ENCODE measurements at places on chromosomes 3 and 15.

DNA sequence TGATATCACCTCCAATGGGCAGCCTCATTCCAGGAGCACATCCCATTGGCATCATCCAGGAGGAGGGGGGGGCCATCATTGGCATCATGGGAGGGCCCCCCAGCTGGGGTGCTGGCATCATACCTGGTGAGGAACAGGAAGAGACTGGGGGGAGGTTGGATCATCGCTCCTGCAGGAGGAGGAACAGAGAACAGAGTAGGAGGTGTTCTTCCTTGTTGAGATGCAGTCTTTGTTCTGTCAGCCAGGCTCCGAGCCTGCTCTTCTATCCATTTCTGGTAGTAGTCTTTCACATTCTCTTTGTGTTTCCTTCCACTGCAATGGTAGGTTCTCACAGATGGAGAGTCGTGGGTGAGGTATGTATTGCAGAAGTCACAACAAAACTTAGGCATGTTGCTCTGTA lies 16.7 kb upstream of the ERICH6 start:
- H3K4me1 ChIP-seq: no peaks in the 10 kb centered on the region
- H3K27ac ChIP-seq: no peak overlapping the region
- no peak overlapping the region for H3K4me3 ChIP-seq
- DNase-seq: no peak

- no peak overlapping the region for H3K27ac ChIP-seq
- H3K27me3 ChIP-seq: no peaks in the 10 kb centered on the region
- peaks cover 6% of the 10 kb centered on the region for H3K4me1 ChIP-seq
- H3K36me3 ChIP-seq: peaks cover 4% of the 10 kb centered on the region
- no peak overlapping the region for H3K4me3 ChIP-seq
- no peak for DNase-seq
Measured at GRCh38 chr15:34973512-34973911, 4.0 kb upstream of the AQR start.

GRCh38 chr3:67291287-67292252 lies 293.5 kb downstream of the KBTBD8 start:
- H3K27ac ChIP-seq: no peak overlapping the region
- no peaks in the 10 kb centered on the region for H3K27me3 ChIP-seq
- peaks cover 37% of the 10 kb centered on the region for H3K4me1 ChIP-seq
- DNase-seq: no peak
- H3K36me3 ChIP-seq: no peaks in the 10 kb centered on the region

DNA sequence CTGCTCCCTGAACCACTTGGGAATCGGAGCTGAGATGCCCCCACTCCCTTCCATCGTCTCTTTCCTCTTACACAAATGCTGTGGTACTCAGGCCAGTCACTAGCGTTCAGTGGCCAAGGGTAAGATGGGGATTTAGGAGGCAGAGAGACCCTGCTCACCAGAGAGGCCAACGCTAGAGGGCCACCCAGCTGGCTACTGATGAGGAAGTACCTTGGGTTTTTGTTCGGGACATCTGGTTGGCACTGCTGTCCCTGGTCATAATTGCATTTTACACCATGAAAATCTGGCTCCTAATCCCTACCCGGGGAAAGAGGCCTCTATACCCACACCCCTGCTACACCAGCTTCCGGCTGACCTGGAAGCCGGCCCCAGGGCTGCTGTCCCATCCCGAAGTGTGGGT lies 7.7 kb downstream of the MAP6D1 start:
- H3K36me3 ChIP-seq: peaks cover 33% of the 10 kb centered on the region
- H3K4me1 ChIP-seq: no peaks in the 10 kb centered on the region
- H3K27ac ChIP-seq: no peak overlapping the region

DNA sequence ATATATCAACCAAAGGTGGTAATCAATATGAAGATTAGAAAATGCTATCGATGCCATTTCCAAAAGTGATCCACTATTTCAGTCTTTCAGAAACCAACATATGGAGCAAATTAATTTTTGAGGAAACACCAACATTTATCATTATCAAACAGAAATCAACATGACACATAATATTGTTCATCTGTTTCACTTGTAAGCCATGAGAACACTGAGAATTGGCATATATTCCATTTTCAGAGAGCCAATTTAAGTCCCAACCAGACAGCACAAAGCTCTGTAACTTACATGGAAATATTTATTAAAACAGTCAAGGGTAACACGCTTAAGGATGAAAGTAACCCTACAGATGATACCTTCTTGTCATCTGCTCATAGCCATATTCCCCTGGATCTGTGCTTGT lies 37.6 kb upstream of the STRIT1 start:
- no peak overlapping the region for H3K27ac ChIP-seq
- H3K4me3 ChIP-seq: no peak overlapping the region
- no peaks in the 10 kb centered on the region for H3K4me1 ChIP-seq
- DNase-seq: no peak

Data from tibial artery (tissue), 4 donors.